ENCODE measurements at places on chromosomes 5 and 9.

DNA sequence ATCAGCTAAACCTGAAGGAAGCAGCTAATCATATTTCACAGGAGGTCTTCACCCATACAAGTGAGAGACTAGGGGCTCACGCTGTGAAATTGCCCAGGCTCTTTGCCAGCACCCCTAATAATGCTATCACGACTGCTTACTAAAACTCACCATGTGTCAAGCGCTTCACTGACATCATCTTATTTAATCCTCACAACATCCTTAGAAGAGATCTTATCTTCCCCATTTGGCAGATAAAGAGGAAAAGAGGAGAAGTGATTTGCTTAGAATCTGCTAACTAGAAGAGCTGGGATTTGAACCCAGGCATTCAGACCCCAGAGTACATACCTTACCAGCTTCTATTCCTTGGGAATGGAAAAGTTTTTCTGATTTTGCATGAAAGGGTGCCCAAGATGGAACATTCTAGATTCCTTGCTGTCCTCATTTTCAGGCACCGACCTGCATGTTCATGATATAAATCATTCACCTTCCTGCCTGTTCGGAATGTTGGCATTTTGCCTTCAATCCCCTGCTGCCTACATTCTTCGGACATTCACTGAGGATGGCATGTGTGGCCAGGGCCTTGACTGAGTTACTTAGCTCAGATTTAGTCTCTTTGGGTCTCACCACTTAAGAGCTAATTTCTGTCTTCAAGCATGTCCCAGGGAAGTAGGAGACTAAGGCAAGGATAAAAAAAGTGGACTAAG lies 88.1 kb downstream of the SH3TC2 start:
- DNase-seq, result no peak

GRCh38 chr9:37209431-37210386 lies 89.3 kb downstream of the ZCCHC7 start:
- DNase-seq, result no peak

DNA sequence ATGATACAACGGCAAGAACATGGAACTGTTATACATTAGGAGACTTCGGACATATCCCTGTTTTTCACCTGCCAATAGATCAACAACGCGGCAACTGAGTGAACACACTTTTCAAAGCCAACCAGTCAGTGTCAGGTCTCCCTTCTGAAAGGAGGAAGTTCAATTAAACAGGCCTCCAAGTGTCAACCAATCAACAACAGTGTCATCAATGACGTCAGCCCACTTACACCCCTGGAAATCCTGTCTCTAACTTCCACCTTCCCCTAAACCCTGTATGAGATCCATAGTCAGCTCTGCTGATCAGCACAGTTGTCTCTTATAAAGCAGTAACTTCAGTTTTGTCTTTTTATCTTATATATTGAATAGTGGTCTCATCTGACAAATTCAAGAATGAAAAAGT lies 36.6 kb downstream of the DMRT3 start:
- DNase-seq, result peak; percentile 27

- peak; percentile 59 for DNase-seq
Measured at GRCh38 chr5:1111727-1112289, at the start of gene SLC12A7. SLC12A7 (minus strand) TSS chr5:1112063; CDS start chr5:1111991, 72 bp downstream.

DNA sequence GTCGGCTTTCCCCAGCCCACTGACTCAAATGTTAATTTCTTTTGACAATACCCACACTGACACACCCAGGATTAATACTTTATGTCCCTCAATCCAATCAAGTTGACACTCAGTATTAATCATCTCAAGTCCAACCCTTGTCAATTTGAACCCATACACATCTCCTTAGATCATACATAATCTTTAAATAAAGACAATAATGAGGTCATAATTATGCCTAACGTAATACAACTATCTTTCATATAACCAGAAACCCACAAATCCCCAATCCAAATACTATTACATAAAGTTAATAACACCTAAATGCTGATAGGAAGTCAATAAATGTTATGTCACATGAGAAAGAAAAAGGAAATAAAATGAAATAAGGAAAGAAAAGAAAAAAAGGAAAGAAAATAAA lies 934.2 kb downstream of the CDH9 start:
- no peak for DNase-seq

GRCh38 chr9:29068461-29068860 lies 1495.2 kb upstream of the C9orf72 start:
- DNase-seq, result no peak

DNA sequence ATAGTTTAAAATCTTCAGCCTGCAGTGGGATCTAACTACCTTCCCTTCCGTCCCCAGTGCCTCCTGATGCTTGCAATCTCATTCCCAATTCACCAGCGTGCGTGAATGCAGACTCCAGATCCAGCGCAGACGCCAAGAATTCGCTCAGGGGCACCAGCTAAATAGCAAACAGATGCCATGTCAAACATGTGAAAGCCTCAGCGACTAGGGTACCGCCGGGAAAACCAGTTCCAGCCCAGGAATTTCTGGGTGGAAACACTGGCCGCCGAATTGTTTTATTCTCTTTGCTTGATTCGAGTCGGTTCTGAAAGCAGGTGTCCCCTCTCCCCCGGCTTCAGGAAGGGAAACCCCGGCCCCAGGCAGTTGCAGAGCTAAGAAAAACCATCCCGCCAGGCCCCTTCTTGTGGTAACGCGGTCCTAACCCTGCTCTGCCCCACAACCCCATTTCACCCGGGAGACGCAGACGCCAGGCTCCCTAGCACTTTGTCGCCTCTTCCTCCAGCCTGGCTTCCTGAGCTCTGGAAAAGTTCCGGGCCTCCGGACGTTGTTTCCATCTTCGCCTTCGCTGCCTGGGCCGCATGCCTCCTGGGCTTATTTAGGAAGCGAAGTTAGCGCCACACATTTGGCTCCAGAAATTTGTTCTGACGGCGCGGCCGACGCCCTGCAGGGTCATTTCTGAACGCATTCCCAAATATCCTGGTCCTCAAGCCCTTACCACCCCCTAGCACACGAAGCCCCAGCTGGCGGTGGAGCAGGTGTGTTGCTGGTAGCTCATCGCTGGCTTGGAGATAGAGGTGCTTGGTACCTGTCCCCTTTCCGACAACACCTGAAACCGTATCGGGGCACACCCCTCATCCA lies 665 bp upstream of the LVRN start:
- no peak for DNase-seq

GRCh38 chr5:5788793-5789192 lies 366.3 kb downstream of the ICE1 start:
- no peak for DNase-seq

DNA sequence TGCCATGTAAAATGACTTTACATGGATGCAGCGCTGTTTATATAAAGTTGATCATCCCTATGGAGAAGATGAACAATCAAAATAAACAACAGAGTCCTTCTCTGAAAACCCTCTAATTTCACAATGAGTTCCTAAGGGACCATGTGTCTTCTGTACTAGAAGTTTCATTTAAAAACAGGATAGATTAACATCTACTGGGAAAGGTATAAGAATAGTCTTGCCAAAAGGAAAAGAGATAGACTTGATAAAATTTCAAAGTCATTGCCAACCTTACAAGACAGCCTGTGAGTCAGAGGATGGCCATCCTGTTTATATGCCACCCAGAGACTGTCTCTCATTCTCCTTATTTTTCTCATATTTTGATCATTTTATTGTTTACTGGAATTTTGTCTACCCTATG lies 367.1 kb upstream of the PDE4D start:
- DNase-seq, result no peak

GRCh38 chr9:21983561-21983935 lies 10.6 kb downstream of the CDKN2A start:
- DNase-seq, result no peak

- DNase-seq, result no peak
Measured at GRCh38 chr9:74499770-74500583, 2.8 kb downstream of the RORB start.

GRCh38 chr9:16157651-16158050 lies 604.8 kb downstream of the CCDC171 start:
- DNase-seq, result no peak

GRCh38 chr5:31378136-31378535 lies 153.8 kb downstream of the DROSHA start:
- DNase-seq, result no peak

GRCh38 chr9:12813960-12814876 lies 39.4 kb downstream of the LURAP1L start:
- DNase-seq, result no peak

DNA sequence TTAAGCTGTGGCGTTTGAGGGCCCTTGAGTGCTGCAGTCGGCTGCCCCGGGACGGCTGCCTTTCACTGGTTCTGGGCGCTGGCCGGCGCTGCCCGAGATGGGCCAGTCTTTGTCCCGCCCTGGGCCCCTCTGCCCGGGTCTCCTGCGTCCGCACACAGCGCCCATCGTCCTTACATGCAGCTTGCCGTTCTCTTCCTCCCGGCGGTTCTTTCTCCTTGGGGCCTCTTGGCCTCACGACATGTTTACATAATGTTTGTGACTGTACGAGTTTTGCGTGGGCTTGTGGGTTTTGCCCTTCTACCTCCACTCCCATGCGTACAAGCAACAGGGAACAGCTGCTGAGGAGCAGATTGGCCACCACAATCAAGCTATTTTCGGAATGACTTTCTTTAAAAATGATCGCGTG lies 618 bp downstream of the TNPO1 start:
- DNase-seq, result peak; percentile 45

- DNase-seq, result no peak
Measured at GRCh38 chr9:84239343-84239742, 101.2 kb downstream of the SLC28A3 start.

DNA sequence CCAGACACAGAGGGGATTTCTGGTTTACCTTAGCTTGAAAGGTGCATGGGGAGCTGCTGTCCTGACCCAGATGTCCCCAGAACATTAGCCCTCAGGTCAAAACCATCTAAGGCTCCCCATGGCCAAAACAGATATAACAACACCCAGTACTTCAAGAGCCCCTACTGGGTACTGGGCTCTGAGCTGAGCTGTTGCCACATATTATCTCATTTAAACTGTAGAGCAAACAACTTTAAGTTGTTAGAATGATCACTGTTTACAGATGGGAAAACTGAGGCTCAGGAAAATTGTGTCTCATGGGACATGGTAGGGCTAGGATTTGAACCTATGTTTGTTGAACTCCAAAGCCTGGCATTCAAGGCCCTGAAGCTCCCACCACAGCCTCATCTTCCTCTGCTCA lies 20.6 kb upstream of the SLC25A51 start:
- DNase-seq, result no peak

- no peak for DNase-seq
Measured at GRCh38 chr9:79026316-79026715, 545.4 kb upstream of the TLE4 start.

- no peak for DNase-seq
Measured at GRCh38 chr5:135212361-135213026, 178.5 kb upstream of the PITX1 start.

DNA sequence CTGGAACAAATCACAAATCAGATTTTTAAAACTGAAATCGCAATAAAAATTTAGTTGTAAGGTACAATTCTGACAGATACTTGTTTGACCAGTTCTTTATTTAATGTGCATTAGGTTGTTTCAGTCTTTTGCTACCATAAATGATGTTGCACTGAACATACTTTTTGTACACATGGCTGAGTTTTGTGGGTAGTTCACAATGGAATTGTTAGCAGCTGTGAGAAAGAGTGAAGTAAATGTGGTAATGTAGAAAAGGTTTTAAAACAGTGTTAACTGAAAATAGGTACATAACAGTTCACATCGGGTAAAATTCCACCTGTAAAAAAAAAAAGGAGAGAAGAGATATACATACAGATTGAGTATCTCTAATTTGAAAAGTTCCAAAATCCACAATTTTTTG lies 25.6 kb downstream of the MRPS27 start:
- DNase-seq, result no peak

DNA sequence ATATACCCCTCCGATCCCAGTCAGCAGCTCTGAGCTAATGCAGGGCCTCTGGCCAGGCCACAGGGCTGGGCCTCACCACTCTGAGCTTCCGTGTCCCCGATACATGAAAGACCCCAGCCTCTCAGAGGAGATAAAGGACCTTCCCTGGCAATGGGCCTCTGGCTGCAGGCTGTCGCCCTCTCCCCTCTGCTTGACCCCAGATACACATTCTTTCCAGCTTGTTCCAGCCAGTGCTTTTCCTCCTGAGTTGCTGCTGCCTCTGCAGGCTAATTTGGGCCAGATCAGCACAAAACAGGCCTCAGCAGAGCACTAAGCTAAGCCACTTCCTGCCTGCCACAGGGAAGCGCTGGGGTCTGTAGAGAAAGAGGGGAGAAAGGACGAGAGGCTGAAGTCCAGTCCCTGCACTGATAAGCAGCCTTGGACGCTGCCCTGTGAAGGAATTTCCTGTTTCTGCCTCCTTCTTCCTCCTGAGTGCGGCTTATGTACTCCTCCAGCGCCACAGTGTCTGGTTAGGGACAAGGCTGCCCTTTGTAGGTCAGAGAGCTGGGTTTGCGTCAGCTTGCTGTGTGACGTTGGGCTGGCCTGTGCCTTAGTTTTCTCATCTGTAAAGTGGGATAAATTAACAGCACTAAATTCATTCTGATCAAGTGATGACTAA lies 73.0 kb upstream of the IL17B start:
- DNase-seq, result no peak

DNA sequence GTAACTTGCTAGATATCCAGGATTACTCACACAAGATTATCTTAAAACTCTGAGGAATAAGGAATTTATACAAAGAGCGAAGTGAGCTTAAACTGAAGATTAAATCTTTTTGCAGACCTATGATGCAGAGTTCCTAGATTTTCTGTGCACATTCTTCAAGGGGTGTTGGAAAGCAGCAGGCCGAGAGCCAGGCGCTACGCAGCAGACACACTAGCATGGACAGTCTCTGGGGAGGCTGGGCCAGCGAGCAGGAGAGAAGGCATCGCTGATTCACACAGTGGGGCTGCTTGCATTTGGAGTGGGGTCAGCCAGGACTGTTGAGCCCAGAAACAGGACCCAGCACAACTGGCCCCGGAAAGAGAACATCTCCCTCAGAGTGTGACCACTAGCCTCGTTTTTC lies 136.3 kb downstream of the ADAMTS16 start:
- no peak for DNase-seq

- DNase-seq, result no peak
Measured at GRCh38 chr5:36777105-36777757, 99.3 kb upstream of the NIPBL start.

DNA sequence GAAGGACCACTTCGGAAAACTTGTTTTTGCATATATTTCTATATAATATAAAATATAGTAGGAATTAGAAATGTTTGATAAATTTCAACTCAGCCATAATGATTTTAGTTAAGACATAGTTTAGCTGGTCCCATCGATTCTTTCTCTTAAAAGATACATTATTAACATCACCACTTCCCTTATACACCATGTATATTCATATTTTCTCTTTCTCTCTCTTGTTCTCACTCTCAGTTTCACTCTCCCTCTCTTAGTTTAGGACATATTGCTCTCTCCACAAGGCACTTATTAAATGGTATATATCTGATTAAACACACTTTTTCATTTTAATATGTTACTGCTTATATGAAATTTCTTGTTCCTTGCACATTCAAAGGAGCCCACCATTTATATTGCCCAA lies 90.1 kb upstream of the RASEF start:
- no peak for DNase-seq
